Stimulated activated CD4-positive, alpha-beta T cell treated with anti-CD3 and anti-CD28 coated beads, Interleukin-12 subunit alpha, Interleukin-12 subunit beta, amount 100 ng/mL, for 24 hours (primary cell): ENCODE measurements at places on chromosomes 16 and 17.

GRCh38 chr17:75181110-75181509 lies 1.6 kb downstream of the SUMO2 start:
- DNase-seq, result no peak

DNA sequence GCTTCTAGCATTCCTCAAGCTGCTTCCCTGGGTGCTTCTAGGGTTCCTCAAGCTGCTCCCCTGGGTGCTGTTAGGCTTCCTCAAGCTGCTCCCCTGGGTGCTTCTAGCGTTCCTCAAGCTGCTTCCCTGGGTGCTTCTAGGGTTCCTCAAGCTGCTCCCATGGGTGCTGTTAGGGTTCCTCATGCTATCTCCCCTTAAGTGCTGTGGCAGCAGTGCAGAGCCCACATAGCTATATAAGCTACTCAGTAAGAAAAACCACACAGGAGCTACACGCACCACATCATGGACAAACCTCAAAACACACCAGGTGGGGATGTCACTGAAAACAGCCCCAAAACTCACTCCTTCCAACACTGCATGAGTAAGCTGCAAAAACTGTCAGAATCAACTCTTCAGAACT lies 35.2 kb downstream of the ANKRD11 start:
- no peak for DNase-seq

GRCh38 chr16:12612598-12613101 lies 191.0 kb downstream of the CPPED1 start:
- DNase-seq, result no peak

- no peak for DNase-seq
Observed at GRCh38 chr17:75008373-75008772, 4.1 kb upstream of the MRPL58 start.

DNA sequence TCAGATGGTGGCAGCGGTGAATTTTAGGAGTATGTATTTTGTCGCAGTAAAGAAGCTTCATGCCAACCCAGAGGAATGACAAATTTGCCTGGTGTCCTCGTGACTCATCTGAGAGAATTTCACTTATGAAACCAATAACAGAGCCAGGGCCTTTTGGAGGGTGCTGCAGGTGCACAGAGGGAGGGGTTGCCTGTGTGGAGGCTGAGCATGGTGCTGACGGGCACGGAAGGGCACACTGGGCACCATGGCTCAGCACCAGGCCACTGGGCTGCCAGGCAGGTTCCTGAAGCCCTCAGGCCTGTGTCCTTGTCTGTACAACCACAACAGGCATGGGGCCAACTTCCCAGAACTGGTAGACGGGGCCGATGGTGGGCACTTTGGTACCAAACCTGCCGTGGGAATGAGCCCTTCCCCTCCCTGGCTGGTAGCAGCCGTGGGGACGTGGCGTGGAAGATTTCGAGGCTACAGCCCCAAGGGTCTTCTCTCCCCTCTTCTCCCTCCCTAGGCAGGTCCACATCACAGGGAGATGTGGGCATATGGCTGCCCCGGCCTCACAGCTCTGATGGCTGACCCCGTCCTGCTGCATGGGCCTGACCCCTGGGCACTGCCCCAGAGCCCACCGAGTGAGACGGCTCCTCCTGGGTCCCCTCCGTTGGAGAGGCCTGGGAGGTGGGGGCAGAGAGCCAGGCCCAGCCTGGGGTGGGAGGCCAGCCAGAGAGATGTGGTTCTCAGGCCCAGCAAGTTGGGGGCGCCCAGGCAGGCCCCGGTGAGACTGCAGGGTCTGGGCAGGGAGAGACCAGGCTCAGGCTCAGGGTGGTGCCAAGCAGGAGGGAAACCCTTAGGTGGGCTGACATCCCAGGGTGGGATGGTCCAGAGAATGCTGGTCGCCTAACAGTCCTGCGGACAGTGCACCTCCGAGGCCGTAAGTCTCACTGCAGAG lies 30.2 kb upstream of the ZNF469 start:
- no peak for DNase-seq

DNA sequence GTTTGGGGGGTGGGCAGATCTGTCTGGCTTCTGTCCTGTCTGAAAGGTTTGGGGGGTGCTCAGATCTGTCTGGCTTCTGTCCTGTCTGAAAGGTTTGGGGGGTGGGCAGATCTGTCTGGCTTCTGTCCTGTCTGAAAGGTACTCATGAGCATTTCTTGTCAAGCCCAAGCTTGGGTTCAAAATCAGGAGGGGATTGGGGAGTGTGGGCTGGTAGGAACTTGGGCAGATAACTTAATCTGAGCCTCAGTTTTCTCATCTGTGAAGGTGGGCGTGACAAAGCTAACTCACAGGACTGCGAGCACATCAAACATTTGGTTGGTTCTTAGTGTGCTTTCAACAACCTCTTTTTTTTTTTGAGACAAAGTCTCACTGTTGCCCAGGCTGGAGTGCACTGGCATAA lies 35.2 kb downstream of the HAPSTR1 start:
- DNase-seq, result no peak
